Fibroblast of skin of left biceps (primary cell): ENCODE measurements at places on chromosomes 6 and 20.

- no peak for DNase-seq
Measured at GRCh38 chr20:24102290-24102689, 113.7 kb upstream of the GGTLC1 start.

DNA sequence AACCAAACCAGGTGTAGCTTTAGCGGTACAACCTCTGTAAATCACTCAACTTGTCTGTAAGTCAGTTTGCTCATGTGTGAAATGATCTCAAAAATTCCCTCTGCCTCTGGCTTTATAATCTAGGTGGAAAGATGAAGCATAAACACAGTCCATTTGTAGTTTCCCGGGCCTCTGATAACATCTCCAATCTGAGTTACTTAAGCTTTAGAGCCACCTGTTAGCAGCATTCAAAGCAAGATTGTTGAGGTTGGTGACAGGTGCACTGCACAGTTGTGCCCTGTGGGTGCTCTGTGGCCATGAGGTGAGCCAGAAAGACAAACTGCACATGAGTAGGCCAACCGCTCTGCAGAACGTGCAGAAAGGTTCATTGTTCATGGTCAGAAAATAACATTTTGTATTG lies 53.7 kb downstream of the MOCS1 start:
- DNase-seq, result no peak

DNA sequence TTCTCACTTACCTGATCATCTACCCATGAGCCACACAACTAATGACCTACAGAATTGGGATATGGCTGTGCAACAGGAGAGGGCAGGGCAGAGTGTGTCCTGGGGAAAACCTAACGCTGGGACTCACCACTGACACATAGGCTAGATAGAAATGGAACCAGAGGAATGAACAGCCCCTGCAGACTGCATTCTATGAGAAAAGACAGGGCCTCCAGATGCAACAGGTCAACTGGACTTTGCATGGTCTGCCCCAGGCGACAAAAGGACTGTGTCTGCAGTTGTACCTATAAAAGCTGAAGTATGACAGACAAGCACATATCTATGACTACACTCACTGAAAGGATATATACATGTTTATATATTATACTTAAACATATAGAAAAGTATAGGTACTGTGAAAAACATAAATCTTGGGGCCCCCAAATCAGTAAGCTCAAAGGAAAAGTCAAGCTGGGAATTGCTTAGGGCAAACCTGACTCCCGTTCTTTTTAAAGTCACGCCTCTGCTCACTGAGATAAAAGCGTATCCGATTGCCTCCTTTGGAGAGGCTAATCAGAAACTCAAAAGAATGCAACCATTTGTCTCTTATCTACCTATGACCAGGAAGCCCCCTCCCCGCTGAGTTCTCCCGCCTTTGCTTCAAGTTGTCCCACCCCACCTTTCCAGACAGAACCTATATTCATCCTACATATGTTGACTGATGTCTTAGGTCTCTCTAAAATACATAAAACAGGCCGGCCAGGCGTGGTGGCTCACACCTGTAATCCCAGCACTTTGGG lies 68.5 kb downstream of the EPB41L2 start:
- no peak for DNase-seq

DNA sequence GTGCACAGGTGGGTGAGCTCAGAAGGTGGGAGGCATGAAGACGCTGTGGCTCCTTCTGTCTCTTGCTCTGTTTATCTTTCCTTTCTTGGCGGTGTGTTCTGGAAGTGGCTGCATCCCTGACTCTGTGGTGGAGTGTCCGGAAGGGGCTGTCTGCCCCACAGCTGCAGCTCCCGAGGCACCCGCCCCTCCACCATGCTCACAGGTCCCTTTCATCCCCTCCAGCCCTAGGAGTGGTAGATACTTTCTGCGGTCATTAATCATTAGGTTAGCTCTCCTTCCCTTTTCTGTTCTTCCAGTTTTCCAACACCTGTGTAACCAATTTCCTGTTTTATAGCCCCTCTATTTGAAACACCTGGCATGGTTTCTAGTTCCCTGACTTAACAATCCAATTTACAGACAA lies 65.6 kb downstream of the GJA10 start:
- no peak for DNase-seq
